ENCODE measurements at places on chromosomes 6 and 20.

DNA sequence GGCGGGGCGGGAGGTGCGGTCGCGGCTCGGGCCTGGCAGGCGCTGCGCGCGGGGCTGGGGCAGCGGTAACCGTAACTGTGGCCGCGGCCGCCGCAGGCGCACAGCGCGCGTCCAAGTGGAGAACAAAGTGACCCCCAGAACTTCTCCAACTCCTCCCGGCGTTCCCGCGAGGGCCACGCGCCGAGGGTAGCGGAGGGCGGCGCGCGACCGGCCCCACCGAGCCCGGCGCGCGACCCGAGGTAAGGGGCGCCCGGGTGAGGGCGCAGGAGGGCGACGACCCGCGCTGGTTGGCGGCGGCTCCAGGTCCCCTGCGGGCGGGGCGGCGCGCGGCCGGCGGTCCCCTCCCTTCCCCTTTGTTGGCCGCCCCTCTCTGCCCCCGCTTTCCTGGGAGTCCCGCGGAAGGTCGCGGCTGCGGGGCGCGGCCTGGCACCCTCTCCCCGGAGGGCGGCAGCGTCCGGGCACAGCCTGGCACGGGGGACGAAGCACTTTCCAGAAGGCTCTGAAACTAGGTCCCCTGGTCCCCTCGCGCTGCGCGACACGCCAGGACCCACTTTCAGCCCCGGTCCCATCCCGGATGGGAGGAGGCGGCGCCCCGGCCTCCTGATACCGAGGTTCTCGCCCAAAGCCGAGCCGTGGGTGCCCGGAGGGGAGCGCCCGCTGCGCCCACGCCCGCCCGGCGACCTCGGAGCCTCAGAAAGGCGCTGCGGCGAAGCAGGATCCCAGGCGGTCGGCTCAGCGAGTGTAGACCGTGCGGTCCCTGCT, at the start of gene TIAM2:
Gene TIAM2, plus strand, starts transcription at position 62 of the 762 bp plus-strand sequence. CDS start 133,909 bp downstream, outside the sequence.
- peak; percentile 17 for DNase-seq

- DNase-seq: no peak
Observed at GRCh38 chr6:26012061-26012460, 49.5 kb downstream of the TRIM38 start.

GRCh38 chr6:135266675-135267074, 85.6 kb downstream of the MYB start:
- DNase-seq: no peak

DNA sequence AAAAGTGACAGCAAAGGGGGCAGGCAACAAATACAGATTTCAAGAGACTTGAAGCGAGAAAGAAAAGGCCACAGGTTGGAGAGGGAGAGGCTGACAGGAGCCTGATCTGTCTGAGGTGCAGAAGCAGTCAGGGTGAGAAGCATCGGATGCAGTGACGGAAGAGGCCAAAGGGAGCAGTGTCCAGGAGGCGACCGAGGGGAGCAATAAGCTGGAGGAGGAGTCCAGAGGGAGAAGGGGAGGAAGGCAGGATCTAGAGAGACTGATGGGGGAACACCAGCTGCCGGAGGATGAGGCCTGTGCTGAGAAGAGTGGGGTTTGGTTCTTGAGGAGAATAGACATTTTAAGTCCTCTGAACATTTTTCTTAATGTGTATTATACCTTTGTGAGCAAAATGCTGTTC, 23.8 kb downstream of the FARS2 start:
- DNase-seq: no peak

DNA sequence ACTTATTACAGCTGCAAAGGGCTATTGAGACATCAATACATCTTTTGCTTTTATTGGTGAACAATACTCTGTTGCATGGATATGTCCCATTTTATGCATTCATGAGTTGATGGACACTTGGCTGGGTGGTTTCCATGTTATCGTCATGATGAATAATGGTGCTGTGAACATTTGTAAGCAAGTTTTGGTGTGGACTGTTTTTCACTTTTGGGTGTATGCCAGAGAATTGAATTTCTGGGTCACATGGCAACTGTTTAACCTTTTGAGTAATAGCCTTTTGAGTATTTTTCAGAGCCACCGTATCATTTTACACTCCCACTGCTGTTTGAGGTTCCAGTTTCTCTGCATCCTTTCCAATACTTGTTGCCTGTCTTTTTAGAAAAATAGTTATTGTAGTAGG, 107.0 kb downstream of the JARID2 start:
- DNase-seq: no peak

GRCh38 chr6:123888771-123889513, 85.3 kb downstream of the NKAIN2 start:
- no peak for DNase-seq

DNA sequence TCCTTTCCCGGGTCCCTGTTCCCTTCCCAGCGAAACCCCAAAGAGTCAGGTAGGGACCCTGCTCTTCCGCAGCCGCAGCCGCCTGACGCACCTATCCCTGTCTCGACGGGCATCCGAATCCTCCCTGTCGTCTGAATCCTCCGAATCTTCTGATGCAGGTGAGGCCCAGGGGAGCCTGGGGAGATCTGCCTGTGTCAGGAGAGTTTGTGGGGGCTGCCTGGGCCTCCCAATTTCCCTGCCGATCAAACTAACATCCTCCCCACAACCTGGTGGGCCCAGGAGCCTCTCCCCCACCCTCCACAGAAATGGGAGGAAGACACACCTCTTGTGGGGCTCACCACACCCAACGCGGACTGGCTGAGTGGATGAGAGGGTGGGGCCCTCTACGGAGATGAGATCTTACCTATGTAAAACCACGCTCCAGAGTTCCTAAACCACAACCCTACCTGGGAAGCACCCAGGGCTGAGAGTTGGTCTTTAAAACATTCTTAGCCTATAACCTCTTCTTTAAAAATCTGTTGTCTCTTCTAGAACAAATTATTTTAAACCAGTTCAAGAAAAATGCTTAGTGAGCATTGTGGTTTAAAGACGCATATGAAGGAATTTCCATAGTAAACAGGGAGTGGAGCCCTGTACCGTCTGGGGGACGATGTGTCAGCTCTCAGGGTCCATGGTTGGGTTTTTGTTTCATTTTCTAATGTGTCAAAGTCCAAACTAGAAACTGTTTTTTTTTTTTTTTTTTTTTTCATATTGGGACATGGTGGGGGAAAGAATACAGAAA, 1.7 kb downstream of the CDC25B start:
- no peak for DNase-seq

DNA sequence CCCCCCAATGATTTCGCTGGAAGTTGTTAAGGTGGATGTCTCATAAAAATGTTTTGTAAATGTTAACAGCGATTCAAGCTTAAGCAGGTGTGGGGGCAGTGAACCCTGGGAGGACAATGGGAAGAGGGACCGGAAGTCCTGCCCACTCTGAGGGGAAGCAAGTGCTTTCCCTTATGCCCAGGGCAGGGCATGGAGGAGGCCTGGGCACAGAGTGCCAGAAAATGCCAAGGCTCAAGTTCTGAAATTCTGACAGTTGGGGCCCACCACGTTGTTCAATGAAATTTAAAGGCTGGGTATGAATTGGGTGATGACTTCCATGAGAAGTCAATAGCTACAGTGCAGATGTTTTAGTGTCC, 132.7 kb upstream of the SALL4 start:
- DNase-seq: no peak

DNA sequence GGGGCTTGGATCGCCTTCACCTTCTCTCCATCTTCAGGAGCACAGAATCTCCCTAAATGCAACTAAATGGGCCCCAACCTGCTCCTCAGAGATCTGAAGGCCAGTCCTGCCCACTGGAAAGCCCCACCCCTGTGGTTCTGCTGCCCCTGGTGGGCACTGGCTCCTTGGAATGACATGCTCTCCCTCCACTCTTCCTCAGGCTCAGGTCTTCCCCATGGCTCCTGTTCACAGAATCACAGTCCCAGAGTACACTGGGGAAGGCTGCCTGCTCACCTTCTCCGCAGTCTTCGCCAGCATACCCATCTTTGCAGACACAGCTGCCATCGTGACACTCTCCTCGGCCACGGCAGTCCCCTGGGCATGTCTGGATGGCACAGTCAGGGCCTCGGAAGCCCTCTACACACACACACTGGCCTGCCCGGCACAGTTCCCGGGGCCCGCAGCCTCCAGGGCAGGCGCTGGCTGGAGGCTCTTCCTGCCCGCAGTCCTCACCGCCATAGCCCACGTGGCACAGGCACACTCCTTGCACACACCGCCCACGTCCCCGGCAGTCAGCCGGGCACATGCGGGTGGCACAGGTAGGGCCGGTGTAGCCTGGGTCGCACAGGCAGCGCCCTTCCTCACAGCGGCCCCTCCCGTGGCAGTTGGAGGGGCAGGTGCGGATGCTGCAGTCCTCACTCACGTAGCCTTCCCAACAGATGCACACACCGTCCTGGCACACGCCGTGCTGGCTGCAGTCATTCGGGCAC, 13.6 kb downstream of the TNXB start:
- DNase-seq: no peak
